ENCODE measurements at places on chromosomes 7 and 10. TPM values are rescaled to one million over a fixed set of nuclear protein-coding genes. Genes with fewer than 3 reads are reported as not detected.

Gene SGMS1
- 15.6 TPM for total RNA-seq

DNA sequence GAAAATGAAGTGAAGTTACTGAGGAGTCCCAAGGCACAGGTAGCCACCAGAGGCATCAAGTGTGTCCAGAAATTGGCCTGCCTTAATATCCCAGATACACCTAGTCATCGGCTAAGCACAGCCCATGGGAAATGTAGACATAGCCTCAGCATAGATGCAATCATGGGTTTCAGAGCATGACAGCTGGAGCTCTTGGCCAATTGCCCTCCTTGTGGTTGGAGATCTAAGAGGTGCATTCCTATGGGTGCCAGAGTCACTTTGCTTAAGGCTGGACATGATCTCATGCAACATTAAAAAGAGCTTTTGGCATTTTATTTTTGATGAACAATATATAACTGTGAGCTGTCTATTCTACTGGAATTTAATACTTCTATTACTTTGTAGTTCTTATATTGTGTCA, 758.0 kb upstream of the LRRTM3 start:
- no peak for DNase-seq

GRCh38 chr7:140723006-140723405, 26.5 kb downstream of the NDUFB2 start:
- no peak for DNase-seq

DNA sequence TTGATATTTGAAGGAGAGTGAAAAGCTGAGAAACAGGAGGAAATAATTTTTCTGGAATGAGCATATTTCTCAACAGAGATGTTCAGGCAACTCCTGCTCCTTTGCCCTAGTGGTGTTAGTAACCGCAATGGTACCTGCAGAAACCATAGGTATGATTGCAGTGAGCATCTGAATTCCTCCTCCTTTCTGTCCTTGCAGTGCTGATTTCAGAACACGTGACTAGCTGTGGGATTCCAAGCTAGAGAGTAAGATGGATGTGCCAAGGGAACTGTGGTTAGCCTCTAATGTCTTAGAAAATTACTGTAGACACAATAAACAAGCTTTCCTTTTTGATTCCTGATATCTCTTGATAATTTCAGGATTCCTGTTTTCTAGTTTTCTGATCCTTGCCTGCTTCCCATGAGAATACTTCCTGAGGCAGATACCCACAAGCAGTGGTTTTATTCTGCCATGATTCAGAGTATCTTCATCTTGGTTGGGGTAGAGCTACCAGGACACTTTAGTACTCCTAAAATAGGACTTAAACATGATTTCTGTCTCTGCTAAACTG, 27.5 kb downstream of the LRGUK start:
- DNase-seq, result no peak

DNA sequence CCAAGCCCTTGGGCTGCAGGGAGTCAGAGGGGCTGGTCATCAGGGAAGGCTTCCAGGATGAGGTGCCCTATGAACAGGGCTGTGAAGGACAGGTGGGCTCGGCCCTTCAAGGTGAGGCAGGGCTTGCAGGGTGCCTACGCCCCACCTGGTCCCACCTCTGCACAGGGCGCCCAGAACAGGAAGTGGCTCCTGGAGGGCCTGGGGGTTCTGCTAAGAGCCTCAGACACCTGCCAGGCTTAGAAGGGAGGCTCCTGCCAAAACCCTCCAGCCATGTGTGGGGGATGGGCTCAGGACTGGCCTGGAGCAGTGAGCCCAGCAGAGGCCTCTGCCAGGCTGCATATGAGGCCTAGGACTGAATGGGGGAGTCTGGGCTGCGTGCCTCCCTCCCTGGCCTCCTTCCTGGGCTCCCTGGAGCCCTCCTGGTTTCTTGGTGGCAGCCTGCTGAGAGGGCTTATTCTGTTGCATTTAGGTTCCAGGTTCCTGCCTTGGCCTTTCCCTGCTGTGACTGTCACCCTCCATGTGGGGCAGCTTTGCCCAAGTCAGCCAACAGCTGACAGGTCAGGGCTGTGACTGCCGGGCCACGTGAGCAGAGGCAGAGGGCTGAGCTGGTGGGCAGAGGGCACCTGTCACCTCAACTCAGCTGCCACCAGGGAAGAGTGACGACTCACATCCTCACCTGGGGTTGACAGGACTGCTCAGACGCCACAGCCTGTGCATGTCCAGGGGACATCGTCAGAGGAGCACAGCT, 45.2 kb upstream of the MSMB start:
- DNase-seq, result no peak

DNA sequence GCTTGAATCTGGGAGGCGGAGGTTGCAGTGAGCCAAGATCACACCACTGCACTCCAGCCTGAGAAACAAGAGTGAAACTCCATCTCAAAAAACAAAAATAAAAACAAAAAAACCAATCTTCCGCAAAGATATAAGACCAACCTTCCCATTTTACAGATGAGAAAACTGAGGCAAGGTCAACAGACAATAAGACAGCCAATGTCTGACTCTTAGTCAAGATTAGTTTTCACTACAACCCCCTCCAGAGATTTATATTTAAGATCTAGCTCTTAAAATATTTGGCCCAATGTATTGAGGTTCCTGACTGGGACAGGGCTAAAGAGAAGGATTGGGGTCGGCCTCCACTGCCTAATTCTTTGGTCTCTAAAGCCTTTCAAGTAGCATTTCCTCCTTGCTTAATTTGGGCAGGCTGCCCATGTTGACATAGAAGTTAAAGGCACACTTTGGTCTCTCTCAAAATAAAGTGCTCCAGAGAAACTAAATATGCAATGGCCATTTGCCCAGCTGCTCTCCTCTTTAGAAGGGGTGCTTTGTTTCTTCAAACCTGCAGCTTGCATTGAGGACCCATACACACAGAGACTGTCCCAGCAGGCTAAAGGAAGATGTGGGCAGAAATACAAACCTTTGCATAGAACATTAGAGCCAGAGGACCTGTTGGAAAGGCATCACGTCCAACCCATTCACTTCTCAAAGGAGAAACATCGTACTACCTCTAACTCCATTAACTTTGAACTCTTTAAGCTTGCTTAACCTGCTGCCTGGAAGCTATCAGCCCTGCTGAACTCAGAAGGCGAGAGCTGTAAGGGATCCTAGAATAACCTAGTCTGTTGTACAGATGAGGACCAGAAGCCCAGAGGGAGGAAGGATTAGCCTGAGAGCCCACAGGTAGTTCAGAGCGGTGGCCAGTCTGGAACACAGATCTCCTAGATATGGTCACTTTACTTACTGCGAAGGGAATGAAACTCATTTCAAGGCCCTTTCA, 3.9 kb downstream of the TECTB start:
- DNase-seq, result no peak

GRCh38 chr10:60662917-60663614, 115.2 kb upstream of the CDK1 start:
- no peak for DNase-seq

DNA sequence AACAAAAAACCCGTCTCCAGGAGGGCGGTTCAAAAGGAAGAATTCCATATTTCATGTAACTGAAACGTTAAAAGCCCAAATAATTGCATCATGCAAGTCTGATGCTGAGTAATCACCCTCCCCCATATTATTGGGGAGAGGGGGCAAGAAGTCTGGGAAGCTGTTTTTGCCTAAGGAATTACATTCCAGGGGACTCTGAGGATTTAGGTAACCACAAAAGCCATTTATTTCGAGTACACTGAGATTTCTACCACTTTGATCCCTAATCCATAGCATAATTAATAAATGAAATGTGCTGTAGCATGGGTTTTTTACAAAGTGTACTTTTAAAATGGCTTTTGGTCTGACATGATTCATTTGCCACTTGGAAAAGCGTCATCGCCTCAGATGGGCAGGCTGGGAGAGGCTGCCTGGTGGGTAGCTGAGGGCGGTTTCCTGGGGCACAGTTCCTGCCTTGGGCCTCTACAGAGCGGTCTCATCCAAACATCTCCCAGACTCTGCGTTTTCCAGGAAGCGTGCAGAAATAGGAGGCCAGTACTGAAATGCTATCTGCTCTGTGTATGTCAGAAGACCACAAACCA, 106.5 kb downstream of the TCF7L2 start:
- no peak for DNase-seq

DNA sequence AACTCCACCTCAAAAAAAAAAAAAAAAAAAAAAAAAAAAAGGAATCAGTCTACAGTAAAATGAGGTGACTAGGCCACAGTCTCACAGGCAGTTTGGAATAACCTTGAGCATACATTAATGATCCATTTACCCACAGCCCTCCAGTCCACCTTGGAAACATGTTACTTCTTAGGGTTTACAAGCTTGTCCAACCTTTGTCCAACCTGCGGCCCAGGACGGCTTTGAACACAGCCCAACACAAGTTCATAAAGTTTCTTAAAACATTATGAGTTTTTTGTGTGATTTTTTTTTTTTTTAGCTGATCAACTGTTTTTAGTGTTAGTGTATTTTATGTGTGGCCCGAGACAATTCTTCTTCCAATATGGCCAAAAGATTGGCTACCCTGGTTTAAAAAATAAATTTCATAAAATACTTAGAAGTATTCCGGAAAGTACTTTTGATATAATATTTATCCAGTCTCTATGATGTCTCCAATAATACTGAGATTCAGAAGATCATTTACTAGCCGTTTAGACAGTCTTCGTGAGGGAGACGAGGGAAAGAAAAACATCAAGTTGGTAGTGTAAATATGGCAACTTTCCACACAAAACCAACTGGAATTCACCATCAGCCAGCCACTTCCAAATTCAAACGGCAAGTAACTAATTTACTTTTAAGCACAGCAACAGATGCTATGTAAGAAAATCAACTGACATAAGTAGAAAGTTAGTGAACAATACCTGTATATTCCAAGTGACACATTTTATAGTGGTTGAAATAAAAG, 9.9 kb downstream of the BAZ1B start:
- DNase-seq, result no peak

Gene VSTM4
- 0.73 TPM for total RNA-seq

Gene LOXL4
- 0.13 TPM for total RNA-seq

Gene CRPPA
- 0.71 TPM for total RNA-seq

DNA sequence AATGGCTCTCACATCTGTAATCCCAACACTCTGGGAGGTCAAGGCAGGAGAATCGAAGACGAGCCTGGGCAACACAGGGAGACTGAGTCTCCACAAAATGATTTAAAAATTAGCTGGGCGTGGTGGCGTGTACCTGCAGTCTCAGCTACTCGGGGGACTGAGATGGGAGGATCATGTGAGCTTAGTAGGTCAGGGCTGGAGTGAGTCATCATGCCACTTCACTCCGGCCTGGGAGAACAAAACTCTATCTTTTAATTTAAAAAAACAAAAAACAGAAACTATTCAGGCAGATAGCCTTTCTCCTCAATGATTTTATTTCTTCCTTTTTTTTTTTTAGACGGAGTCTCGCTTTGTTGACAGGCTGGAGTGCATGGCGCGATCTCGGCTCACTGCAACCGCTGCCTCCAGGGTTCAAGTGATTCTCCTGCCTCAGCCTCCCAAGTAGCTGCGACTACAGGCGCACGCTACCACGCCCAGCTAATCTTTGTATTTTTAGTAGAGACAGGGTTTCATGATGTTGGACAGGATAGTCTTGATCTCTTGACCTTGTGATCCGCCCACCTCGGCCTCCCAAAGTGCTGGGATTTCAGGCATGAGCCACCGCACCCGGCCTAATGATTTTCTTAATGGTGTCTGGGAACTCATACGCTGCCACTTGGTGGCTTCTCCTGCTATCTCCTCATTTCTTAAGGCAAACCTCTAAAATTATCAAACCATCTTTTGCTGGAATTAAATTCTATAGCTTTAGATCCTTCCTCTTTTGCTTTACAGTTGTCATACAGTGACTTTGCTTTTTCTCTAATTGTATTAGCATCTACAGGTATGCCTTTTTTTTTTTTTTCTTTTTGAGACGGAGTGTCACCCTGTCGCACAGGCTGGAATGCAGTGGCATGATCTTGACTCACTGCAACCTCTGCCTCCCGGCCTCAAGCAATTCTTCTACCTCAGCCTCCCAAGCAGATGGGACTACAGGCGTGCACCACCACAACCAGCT, 22.9 kb downstream of the SRPK2 start:
- no peak for DNase-seq

GRCh38 chr10:110790913-110791506, 80.7 kb upstream of the PDCD4 start:
- DNase-seq, result no peak

- DNase-seq, result no peak
Observed at GRCh38 chr7:128266883-128267594, 26.0 kb downstream of the LEP start.

Gene TLX1
- not detected for total RNA-seq

- DNase-seq, result no peak
Observed at GRCh38 chr10:52106899-52107298, 207.2 kb upstream of the DKK1 start.

- DNase-seq, result no peak
Observed at GRCh38 chr10:66746711-66747110, 179.1 kb upstream of the LRRTM3 start.

Gene GLI3
- total RNA-seq, result 31.1 TPM

Gene PTF1A
- total RNA-seq, result not detected

DNA sequence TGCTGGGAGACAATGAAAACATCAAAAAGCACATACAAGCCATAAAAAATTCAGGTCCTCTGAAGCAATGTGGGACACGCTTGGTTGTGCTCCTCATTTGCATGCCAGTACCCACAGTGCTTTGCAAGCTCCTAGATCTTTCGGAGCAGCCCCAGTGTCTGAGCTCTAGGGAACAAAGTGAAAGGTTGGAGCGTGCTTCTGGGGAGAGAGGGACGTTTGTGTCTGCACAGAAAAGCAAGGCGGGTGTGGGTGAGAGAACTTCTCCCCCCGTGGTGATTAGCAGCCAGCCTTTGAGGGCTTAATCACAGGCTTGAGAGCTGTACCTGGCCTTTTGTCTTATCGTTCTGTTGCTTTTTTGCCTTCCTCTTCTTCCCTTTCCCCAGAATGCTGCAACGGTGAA, 76.7 kb upstream of the HABP2 start:
- no peak for DNase-seq

DNA sequence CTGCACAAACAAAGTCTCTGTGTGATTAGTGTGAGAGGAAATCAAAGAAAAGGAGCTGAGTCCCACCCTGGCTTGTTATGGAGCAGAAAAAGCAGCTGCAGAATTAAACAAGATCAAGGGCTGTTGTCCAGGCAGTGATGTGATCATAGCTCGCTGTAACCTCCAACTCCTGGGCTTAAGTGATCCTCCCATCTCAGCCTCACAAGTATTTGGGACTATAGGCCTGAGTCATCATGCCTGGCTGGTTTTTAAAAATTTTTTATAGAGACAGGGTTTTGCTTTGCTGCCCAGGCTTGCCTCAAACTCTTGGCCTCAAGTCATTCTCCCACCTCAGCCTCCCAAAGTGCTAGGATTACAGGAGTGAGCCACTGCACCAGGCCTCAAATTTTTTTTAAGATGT, 88.9 kb downstream of the IPMK start:
- DNase-seq, result no peak

Gene CALML3
- total RNA-seq, result not detected

DNA sequence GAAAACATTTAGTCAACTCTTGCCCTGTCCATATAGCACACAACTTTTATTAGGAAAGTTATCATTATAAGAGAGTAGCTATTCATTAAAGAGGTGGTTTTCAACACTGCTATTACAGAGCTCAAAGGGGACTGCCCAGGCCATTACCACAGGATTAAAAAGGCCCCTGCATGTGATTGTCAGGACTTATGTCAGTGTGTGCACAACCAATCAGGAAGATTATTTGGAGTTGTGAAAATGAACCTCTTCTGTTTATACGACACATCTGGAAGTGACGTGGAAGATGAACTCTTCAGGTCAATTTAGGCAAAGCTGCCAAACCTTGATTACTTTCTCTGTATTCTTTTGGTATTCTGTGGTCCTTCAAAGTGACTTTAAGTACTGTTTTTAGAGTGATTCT, 14.7 kb downstream of the CCNY start:
- no peak for DNase-seq
